Omental fat pad (tissue), 4 donors: ENCODE measurements at places on chromosomes 11 and 22. TPM values are rescaled to one million over a fixed set of nuclear protein-coding genes. Genes with fewer than 3 reads are reported as not detected.

DNA sequence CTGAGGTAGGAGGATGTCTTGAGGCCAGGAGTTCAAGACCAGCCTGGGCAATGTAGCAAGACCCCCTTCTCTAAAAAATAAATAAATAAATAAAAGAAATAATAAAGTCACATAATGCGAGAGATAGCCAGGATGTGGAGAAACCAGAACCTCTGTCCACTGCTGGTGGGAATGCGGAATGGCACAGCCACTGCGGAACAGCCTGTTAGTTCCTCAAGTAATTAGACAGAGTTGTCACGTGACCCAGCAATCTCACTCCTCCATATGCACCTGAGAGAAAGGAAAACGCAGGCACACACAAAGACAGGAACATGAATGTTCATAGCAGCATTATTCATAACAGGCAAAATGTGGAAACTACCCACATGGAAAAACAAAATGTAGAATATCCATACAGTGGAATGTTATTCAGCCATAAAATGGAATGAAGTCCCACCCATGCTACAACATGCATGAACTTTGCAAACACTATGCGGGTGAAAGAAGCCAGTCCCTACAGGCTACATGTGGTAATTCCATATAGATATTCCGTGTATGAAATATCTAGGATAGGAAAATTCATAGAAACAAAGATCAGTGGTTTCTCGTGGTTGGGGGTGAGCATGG lies 27.4 kb downstream of the LIF start:
- no peak for DNase-seq

PNPLA3 gene
- 1.6 TPM for total RNA-seq

GRCh38 chr11:2101171-2101675 lies 38.0 kb downstream of the IGF2 start:
- DNase-seq, result no peak

- DNase-seq, result no peak
Measured at GRCh38 chr11:46616551-46617133, 385 bp downstream of the HARBI1 start.
